ENCODE measurements at places on chromosomes 12 and 14.

GRCh38 chr12:95187865-95188415, 29.3 kb downstream of the FGD6 start:
- no peak for DNase-seq

DNA sequence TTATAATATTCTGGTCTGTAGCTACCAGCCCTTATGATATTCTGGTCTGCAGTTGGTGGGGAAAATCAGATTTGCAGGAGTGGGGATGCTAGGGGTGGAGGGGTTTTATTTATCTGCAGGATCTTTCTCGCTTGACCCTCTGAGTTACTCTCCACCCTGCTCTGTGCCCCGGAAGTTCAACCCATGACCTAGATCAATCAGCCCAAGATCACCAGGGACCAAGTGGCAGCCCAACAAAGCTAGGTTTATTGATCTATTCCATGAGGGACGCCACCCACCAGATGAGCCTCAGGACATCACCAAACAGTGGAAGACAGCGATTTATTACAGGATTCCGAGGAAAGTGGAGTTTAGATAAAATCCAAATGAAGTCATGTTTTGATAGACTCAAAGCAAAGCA, 25.8 kb upstream of the C12orf76 start:
- DNase-seq: no peak

GRCh38 chr12:103834942-103835341, 6.1 kb downstream of the NT5DC3 start:
- DNase-seq: no peak

GRCh38 chr14:102125546-102125945, 14.2 kb upstream of the WDR20 start:
- DNase-seq: no peak

DNA sequence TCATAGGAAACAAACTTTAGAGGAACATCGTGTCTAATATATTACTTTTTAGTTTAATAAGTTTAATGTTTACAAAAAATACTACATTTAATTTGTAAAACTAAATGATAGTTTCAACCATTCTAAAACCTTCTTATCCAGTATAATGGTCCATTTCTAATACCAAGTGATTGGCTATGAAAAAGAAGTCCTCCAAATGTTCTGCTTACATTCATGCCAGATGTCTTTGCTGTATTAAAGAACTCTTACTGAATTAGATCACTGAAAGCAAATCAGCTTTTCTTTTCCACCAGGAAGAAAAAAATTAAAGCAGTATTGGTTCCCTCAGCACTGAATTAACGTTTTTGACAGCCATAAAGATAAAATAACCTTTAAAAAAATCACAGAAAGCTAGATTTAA, 3.7 kb downstream of the NOVA1 start:
- DNase-seq: no peak

- no peak for DNase-seq
Observed at GRCh38 chr12:101946233-101946611, 68.8 kb downstream of the DRAM1 start.

GRCh38 chr14:105161964-105162668, 6.5 kb downstream of the JAG2 start:
- DNase-seq: no peak

- no peak for DNase-seq
Observed at GRCh38 chr12:57620936-57621496, 9.8 kb downstream of the ARHGEF25 start.

DNA sequence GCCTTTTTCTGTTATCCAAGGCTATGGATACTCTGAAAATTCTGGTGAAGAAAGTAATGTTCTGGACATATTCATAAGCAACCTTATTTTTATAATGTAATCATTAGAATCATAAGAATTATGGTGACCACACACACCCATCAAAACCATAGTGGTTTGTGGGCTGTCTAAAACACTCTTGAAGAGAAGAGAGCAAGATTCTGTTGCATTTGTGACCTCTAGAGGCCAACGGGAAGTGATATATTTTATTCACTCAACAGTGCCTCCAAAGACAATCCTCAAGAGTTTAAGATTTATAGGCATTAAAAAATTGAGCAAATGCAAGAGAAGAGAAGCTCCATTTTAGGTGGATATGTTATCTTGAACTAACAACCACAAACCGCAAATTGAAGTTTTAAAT, 68.5 kb upstream of the LGR5 start:
- no peak for DNase-seq

GRCh38 chr14:90627478-90627877, 188.8 kb downstream of the TTC7B start:
- DNase-seq: no peak

DNA sequence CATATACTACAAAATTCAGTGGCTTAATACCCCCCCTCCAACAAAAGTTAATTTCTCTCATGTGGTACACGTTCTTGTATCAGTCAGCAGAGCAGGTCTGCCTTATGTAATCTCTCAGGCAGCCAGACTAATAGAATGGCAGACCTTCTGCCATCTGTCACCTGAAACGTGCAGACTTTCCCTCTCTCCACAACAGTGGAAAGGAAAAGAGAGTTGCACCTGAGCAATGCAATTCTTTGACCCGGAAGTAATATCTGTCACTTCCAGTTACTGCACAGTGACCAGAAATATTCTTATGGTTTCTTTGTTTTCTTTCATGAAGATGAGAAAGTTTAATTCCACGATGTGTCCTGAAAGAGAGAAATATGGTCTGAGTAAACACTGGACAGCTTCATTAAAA, 14.4 kb downstream of the KERA start:
- DNase-seq: no peak

DNA sequence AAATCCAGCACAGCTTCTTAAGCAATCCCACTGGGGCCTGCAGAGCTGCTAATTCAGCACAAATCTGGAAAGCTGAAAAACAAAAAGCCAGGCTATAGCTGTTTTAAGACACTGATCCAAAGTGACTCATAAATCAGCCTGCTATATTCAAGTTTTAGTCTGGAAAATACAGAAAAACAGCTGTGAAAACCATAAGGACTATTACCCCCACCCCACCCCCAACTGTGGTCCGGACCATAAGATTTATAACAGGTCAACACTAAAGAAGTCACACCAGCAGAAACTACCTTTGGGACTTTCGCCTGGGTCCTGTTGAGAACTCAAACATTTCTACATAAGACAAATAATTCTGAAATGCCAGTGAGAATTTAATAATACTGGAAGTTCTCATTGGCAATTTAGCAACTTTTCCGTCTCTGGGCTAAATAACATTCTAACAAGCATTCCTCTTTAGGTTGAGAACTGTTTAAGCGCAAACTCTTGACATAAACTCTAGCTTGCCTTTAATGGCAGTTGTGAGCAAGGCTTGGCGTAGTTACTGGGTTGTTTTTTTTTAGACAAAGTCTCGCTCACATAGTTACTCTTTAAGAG, 3.3 kb downstream of the LRIG3 start:
- DNase-seq: peak; percentile 73

GRCh38 chr12:112837629-112838197, 46.2 kb downstream of the RPH3A start:
- DNase-seq: no peak

GRCh38 chr14:70098250-70098809, 90.4 kb downstream of the SLC8A3 start:
- no peak for DNase-seq

- peak; percentile 26 for DNase-seq
Observed at GRCh38 chr14:95185033-95185766, 27.9 kb upstream of the DICER1 start.

GRCh38 chr14:102421411-102422057, 58.8 kb downstream of the TECPR2 start:
- DNase-seq: no peak

- no peak for DNase-seq
Observed at GRCh38 chr12:43102546-43103264, 449.3 kb downstream of the ADAMTS20 start.

DNA sequence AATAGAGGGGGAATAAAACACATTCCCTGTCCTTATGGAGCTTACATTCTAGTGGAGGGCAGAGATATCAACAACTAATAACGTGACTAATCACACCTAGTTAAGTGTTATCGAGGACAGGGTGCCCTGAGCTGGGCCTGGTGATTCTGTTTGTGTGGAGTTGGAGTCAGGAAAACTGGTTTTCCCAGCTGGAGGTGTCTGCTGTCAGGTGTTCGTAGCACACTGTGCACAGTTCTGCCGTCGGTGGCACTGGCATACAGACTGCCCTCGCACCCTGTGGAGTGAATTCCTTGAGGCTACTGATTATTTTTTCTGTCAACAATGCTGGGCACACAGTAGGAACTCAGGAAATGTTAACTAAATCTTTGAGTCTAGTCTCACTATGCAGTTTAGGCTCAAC, 900 bp upstream of the MTERF2 start:
- no peak for DNase-seq

- no peak for DNase-seq
Observed at GRCh38 chr12:123363390-123363739, 1.3 kb downstream of the SBNO1 start.

GRCh38 chr12:106267535-106267934, 19.7 kb upstream of the CKAP4 start:
- DNase-seq: no peak

- no peak for DNase-seq
Observed at GRCh38 chr12:94359761-94360160, 99.9 kb downstream of the CEP83 start.

DNA sequence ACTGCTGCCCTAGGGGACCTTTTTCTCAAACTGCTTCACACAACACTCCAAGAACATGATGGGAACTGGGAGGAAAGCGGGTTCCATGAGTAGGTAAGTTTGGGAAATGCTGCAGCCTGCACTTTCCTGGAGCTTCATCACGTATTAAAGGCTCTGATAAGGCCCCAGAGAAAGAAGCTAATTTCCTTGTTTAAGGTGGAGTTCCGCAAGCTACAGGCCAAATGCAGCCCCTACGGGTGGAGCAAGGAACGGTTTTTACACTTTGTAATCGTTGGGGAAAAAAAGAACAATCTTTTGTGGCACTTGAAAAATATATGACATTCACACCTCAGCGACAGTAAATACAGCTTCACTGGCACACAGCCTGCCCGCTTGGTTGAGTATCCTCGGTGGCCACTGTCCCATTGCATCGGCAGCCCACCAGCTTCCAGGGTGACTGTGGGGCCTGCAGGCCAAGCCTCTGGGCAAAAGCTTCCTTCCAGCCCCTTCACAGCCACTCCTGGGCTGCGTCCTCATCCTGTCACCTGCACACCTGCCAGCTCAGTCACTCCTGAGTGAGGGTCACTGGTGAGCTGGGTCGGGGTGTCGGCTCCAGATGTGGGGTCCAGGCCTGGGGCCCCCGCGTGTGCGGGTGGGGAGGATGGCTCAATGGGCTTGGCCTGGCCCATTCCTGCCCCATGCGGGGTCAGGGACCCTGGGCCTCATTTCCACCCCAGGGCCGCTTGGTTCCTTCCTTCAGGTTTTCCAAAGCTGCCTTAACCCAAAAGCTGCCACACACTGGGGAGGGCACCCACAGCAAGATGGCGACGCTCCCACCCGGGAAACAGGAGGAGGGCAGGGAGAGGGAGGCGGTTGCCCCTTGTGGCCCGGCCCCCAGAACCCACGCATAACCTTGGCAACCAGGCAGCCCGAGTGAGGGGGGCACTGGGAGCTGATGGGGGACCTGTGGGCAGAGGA, 2.4 kb downstream of the AMN start:
- no peak for DNase-seq

DNA sequence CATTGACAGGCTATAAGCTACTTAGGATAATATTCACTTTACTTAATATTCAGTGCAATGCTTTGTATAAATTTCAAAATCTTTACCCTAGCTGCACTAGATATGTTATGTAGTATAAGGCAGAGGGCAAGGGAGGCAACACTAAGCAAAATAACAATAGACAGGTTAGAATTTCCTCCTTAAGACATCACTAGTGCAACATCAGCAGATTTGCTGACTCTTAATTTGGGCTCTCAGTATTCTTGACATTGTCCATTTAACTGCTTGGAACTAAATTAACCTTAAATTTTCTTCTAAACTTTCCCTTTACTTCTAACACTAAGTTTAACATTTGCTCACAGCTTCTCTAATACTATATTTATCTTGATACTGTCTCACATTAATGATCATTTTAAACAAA, 273.9 kb downstream of the DIO2 start:
- DNase-seq: no peak

GRCh38 chr12:64650762-64651161, 40.5 kb downstream of the RASSF3 start:
- no peak for DNase-seq

GRCh38 chr14:37708481-37708880, 113.1 kb downstream of the TTC6 start:
- no peak for DNase-seq

DNA sequence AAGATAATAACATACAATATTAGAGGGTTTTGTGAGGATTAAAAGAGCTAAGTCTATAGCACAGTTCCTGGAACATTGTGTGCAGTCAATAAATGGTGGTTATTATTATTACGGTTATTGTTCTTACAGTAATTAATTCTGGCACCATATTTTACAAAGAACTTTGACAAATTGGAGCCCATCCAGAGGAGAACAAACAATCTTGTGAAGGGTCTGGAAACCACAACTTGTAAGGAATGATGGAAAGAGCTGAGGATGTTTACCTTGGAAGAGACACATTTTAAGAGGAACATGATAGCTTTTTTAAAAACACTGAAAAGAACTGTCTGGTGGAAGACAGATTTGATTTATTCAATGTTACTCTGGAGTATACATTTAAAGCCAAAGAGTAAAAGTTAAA, 150.5 kb upstream of the KRR1 start:
- peak; percentile 70 for DNase-seq

DNA sequence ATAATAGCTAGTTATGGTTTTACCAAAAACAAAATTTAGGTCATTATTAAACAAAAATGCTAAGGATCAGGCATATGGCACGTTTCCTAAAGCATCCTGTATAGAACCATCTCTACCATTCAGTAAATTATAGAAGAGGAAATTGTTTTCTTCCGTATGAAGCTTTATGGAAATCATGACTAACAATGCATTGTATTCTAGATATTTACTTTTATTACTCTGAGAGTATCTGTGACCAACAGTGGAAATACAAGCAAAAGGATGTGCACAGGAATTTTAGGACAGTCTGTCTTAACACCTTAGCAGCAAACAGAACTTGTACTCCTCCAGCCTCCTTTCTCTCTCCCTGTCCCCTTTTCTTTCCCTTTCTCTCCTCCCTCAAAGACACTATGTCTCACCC, 7.1 kb downstream of the DENND5B start:
- no peak for DNase-seq

DNA sequence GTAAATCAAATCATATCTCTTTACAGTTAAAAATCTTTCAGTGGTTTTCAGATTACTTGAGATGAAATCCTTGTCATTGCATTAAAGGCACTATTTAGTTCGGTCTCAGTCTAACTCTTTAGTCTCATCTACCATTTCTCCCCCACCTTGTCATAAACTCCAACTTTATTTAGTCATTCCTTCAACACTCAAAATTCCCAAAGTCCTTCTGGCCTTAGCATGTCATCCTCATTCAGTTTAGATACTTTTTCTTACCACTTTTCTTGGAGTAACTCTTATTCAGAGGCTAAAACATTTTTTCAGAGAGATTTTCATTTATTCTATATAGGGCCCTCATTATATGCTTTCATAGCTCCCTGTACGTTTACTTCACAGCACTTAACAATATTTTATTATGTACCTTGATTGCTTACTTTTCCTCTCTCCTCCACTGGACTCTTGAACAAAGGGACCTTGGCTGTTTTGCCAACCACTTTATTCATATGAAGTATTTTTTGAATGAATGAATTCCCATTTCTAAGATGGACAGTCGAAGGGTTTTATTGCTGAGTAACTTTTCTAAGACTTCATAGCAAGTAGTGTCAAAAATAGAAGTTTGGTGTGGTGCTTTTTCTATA, 12.8 kb downstream of the USP15 start:
- no peak for DNase-seq

- no peak for DNase-seq
Observed at GRCh38 chr12:24798335-24798734, 150.6 kb downstream of the BCAT1 start.

GRCh38 chr12:61272441-61272840, 987.8 kb upstream of the USP15 start:
- peak; percentile 78 for DNase-seq

GRCh38 chr14:91237219-91237618, 7.3 kb downstream of the GPR68 start:
- no peak for DNase-seq
